Stromal cell of bone marrow (primary cell): ENCODE measurements at places on chromosomes 1 and 21.

- DNase-seq: no peak
These were observed 124.2 kb upstream of the IFFO2 start for GRCh38 chr1:19080721-19081120.

- no peak for DNase-seq
These were observed 54.2 kb downstream of the S1PR1 start for GRCh38 chr1:101290922-101291561.

DNA sequence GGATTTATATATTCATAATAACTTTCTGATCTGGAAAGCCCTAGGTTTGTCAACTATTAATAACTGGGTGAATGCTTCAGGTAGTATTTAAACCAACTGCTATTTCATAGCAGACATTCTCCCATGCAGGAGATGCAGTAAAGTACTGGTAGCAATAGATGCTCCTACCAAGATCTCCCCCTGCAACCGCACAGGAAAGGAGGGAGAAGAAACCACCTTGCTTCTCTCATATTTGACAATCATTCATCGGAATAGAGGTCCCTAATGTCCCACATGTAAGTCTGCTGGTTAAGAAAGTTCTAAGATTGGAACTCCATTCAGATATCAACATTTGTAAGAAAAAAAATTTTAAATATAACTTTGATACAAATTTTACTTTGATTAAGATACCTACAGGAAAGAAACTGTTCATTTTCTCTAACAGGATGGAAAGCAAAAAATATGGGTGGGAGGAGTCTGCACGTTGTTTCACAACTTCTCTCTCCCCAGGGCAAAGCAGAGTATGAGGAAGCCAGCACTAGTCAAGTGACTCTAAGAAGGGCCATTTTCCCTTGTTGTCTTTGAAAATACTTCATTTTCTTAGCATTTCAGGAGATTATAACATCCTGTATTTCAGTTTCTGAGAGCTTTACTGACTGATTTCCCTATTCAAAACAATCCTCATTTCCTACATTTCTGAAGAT is at the start of gene PYHIN1:
PYHIN1 (plus strand) TSS at position 498 of the 683 bp plus-strand sequence. CDS start 5,359 bp downstream, outside the sequence.
- no peak for DNase-seq

DNA sequence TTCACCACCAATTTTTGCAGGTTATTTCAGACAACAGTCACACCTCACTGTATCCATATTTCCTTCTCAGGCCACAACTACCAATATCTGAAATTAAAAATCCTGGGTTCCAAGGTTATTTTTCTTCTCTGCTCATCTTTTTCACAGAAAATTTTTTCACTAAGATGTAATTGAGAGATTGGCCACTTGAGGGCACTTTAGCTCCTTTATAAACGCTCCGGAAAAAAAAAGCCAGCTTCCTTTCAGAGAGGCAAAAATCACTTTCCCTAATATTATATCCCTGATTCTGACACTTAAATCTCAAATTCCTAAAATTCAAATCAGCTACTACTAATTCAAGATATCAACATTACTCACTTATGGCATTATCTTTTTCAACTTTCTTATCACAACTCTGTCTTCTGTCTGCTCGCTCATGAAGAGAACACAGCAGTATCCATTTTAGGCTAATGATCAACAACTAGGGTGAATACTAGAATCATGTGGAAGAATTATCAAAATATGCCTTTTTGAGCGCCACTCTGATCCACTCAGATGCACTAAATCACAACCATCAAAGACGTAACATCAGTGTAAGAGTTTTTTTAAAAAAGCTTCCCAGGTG is 101.4 kb upstream of the RGS1 start:
- DNase-seq: no peak

DNA sequence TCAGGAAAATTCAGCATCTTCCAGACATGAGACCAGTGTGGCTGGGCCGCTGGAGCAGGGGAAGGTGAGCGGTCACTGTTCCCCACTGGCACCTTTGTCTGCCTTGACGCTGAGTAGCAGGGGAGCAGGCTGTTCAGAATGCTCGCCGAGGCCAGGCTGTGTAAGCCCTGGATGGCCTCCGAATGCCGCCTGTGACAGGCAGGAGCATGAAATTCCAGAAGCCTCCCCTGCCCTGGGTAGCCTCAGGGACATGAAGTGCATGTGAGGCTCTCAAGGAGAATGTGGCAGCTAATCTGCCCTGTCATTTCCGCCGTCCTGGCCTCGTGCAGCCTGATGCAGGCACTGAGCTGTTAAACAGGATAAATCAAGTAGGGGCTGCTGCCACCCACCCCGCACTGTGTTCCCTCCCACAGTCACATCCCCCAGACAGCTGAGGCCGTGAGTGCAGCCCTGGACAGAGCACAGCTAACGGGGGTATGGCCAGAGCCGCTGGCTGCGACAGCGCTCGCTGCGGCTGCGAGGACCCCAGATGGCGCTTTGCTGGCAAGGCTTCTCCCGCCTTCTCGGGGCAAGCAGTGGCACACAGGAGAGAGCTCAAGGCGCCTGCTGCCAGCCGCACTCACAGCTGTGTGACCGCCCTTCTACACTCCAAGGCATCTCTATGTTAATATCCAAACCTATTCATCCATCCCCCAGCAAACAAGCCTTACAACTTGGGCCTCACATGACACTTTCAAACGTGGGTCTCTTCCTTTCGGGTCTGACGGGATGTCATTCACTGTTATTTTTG is 105.0 kb upstream of the COL6A1 start:
- DNase-seq: no peak
